ENCODE measurements at places on chromosomes 3 and 15.

- no peak overlapping the region for H3K4me3 ChIP-seq
- no peaks in the 10 kb centered on the region for H3K27me3 ChIP-seq
- no peak for DNase-seq
- H3K27ac ChIP-seq = no peak overlapping the region
- H3K4me1 ChIP-seq = no peaks in the 10 kb centered on the region
Measured at GRCh38 chr3:84965141-84965540, 6.4 kb downstream of the CADM2 start.

DNA sequence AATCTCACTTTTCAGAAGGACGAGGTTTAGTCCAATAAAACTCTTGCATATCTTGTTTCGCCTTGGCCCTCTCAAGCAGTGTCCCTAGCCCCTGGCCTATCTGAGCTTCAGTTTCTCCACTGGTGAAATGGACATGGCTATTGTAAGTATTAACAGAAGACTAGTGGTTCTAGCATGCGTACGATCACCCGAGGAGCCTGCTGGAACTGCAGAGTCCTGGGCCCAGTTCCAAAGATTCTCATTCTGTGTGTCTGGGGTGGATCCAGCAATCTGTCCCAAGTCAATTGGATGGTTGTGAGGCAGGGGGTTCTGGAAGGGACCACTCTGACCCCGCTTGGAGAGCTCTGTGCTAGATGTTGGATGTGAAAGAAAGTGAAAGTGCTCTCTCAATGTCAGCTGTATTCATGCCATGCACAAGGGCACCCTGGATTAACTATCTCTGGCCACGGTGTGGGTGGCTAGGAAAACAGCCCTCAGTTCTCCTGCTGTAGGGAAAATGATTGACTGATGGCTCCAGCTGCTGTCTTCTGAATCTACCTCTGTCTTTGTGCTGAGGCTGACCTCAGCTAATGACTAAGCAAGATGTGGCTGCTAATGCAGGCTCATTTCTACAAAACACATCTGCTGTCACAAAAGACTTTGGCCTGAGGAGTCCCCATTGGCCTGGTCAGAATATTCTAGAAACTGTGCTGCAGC lies 1.9 kb upstream of the PLA1A start:
- H3K36me3 ChIP-seq = no peaks in the 10 kb centered on the region
- DNase-seq = no peak
- no peak overlapping the region for H3K27ac ChIP-seq
- peaks cover 7% of the 10 kb centered on the region for H3K4me1 ChIP-seq
- H3K4me3 ChIP-seq = no peak overlapping the region

GRCh38 chr3:158738653-158739052 lies 6.4 kb upstream of the RARRES1 start:
- no peaks in the 10 kb centered on the region for H3K36me3 ChIP-seq
- no peak overlapping the region for H3K4me3 ChIP-seq
- DNase-seq = no peak
- H3K4me1 ChIP-seq = no peaks in the 10 kb centered on the region

DNA sequence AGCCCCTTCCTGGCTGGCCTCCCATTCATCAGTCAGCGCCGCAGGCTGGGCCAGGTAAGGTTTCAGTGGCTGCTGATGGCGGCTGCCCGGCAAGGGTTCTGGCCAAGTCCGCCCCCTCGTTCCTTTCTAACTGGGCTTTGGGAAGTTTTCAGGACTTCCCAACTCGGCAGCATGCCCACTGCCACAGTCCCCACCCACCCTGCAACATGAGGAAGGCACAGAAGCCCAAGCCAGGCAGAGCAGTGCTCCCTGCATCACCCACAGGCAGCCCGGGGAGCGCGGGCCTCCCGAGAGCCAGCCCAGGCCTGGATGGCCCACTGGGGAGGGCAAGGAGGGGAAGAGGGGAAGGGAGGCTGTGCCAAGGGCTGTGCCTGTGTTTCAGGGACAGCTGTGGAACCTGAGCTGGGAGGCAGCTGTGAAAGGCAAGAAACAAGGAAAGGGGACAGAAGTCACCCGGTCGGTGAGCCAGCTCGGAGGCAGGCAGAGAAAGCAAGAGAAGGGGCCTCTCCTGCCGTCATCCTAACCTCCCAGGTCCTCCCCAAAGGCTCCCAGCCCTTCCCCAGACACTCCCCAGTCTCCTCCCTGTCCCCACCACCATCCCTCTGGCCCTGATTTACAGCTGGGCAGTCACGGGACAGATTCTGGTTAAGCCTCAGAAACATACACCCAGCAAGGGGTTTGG lies 73.9 kb downstream of the CPN2 start:
- H3K4me1 ChIP-seq = no peaks in the 10 kb centered on the region
- peak; percentile 18 for DNase-seq
- no peak overlapping the region for H3K4me3 ChIP-seq

DNA sequence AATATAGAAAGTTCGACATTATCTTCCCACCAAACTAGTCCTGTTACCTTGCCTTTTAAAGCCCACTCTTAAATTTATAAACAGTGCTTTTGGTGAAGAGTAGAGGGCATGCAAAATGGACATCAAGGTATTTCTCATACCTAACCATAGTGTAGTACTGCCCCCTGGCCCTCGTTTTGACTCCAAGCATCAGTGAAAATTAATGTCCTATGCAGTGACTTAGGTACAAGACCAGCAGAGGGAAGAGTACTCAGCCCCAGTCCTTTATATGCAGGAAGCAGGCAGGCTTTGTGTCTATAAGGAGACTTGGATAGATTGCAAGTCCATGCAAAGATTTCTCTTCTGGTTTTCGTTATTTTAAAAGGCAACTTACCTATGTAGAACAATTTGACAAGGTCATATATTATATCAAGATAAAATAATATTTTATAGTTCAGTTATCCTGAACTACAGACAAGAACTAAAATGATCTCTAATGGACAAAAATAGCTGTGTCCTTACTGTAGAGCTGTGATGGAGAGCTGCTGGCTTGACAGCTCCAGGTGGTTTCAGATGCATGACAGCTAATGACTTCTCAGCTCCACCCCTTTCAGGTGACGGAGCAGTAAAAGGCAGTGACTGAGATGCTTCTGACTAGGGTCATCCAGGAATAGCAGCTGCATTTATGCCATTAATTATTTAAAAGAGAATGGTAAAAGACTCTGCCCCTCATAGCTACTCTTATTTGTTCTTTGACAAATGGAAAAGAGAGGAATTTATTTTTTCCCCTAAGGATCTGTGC lies 646.1 kb downstream of the SQOR start:
- no peak overlapping the region for H3K4me3 ChIP-seq
- peak; percentile 38 for DNase-seq
- no peaks in the 10 kb centered on the region for H3K4me1 ChIP-seq
- H3K27me3 ChIP-seq = no peaks in the 10 kb centered on the region

GRCh38 chr15:71410347-71410746 lies 295.1 kb downstream of the THSD4 start:
- DNase-seq = no peak
- H3K4me1 ChIP-seq = no peaks in the 10 kb centered on the region
- no peaks in the 10 kb centered on the region for H3K27me3 ChIP-seq
- no peak overlapping the region for H3K27ac ChIP-seq

- H3K36me3 ChIP-seq = no peaks in the 10 kb centered on the region
- H3K4me1 ChIP-seq = no peaks in the 10 kb centered on the region
- no peaks in the 10 kb centered on the region for H3K27me3 ChIP-seq
- H3K27ac ChIP-seq = no peak overlapping the region
- H3K4me3 ChIP-seq = no peak overlapping the region
Measured at GRCh38 chr15:92599394-92599970, 56.1 kb downstream of the FAM174B start.

DNA sequence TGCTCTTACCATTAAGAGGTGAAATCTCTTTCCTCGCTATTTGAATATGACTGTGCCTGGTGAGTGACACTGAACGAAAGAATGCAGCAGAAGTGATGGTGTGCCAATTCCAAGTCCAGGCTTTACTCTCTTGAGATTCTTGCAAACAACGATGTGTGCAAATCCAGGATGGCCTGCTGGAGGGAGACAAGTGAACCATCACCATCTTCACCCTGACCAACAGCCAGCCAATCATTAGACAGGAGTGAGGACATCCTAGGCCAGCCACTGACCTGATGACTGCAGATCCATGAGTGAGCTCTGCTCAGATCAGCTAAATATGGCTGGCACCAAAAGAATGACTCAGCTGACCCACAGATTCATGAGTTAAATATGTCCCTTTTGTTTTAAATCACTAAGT lies 878.0 kb downstream of the PDCD6IP start:
- no peaks in the 10 kb centered on the region for H3K36me3 ChIP-seq
- no peak for DNase-seq
- no peak overlapping the region for H3K27ac ChIP-seq
- H3K4me1 ChIP-seq = peaks cover 18% of the 10 kb centered on the region

DNA sequence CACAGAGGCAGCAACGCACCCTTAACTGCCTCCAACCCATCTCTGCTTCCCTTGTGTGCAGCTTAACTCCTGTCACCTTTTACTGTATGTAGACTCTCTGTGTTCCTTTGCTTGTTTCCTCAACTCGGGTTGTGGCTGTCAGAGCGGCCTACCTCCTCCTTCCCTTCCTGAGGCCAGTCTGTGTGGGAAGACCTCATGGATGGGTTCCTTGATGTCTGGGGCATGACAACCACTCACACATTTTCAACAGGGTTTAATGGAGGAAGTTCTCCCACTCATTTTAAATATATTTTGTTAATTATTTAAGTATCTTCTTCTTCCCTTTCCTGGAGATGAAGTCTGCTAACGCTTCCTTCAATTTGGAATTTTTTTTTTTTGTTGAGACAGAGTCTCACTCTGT lies 1.8 kb upstream of the CSPG5 start:
- peaks cover 2% of the 10 kb centered on the region for H3K27me3 ChIP-seq
- H3K4me1 ChIP-seq = no peaks in the 10 kb centered on the region
- H3K36me3 ChIP-seq = no peaks in the 10 kb centered on the region
- DNase-seq = no peak
- no peak overlapping the region for H3K27ac ChIP-seq

GRCh38 chr3:37969596-37970100 lies 20.9 kb upstream of the VILL start:
- no peak for DNase-seq
- H3K4me1 ChIP-seq = peaks cover 43% of the 10 kb centered on the region
- no peaks in the 10 kb centered on the region for H3K27me3 ChIP-seq
- H3K4me3 ChIP-seq = no peak overlapping the region

DNA sequence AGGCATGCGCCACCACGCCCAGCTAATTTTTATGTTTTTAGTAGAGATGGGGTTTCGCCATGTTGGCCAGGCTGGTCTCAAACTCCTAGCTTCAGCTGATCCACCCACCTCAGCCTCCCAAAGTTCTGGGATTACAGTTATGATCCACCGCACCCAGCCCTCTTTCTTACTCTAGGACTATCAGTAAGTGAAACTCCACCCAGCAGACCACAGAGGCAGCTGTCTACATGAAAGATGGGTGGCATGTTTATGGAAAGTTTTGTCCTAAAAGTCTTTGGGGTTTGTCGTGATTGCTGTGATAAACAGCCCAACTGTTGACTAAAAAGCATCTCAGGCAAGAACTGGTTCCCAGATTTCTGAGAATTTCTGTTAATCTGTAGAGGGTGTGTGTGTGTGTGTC lies 10.9 kb downstream of the ARL6IP5 start:
- no peaks in the 10 kb centered on the region for H3K36me3 ChIP-seq
- H3K27ac ChIP-seq = no peak overlapping the region
- H3K27me3 ChIP-seq = no peaks in the 10 kb centered on the region
- DNase-seq = no peak

DNA sequence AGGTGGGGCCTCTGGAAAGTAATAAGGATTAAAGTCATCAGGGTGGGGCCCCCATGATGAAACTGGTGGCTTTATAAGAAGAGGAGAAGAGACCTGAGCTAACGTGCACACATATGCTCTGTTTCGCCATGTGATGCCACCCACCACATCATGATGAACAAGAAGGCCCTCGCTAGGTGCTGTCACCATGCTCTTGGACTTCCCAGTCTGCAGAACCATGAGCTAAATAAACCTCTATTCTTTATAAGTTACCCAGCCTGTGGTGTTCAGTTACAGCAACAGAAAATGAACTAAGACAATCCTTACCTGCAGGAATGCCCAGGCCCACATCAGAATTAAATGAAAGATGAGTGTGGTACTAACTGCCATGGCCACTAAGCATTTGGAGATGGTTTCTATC lies 79.8 kb downstream of the ADCY5 start:
- no peak for DNase-seq
- no peak overlapping the region for H3K27ac ChIP-seq
- H3K36me3 ChIP-seq = no peaks in the 10 kb centered on the region
- no peaks in the 10 kb centered on the region for H3K4me1 ChIP-seq
- H3K27me3 ChIP-seq = no peaks in the 10 kb centered on the region
- H3K4me3 ChIP-seq = no peak overlapping the region

DNA sequence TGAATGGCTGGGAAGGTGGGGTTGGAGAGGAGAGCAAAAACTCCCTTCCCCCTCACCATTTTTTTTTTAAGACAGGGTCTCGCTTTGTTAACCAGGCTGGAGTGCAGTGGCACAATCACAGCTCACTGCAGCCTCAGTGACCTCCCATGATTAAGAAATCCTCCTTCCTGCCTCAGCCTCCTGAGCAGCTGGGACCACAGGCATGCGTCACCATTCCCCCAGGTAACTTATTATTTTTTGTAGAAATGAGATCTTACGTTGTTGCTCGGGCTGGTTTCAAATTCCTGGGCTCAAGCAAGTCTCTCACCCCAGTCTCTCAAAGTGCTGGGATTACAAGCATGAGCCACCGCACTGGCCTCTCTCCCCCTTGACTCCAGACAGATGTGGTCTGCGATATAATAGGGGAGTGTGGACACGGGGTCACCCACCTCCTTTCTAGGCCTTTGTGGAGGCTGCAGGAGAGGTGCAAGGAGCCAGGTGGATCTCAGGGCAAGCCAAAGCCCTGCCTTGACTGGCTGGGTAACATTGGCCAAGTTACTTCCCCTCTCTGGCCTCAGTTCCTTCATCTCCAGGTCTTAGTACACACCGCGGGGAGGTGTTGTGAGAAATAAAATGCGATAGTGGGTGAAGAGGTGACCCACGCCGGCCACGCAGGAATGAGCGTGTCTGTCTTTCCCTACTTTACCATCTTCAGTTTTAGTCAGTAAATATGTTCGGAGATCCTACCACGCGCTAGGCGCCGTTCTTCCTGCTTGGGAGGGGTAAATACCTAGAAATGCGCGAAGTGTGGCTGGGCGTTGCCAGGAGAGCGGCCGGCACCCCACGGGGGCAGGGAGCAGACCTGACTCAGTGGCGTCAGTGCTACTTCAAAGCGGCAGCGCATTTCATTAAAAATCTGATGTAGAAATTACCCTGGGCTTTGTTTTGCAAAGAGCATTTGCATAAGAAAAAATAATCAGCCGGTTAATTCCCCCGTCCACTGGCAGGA lies 20.2 kb upstream of the CORO2B start:
- H3K27ac ChIP-seq = no peak overlapping the region
- H3K36me3 ChIP-seq = no peaks in the 10 kb centered on the region

DNA sequence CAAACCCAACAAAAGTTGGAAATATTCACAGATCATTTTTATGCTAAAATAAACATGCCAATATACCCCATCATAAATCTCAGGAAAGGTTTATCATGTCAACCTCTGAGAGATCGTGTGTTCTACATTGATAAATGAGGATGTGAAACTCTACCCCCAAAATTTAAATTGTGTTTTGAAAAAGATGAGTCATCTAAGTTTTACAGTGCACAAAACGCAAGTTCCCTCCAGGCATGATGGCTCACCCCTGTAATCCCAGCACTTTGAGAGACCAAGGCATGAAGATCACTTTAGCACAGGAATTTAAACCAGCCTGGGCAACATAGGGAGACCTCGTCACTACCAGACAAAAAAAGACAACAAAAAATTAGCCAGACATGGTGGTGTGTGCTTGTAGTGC lies 1487.0 kb upstream of the GBE1 start:
- no peak overlapping the region for H3K27ac ChIP-seq
- DNase-seq = no peak
- H3K36me3 ChIP-seq = no peaks in the 10 kb centered on the region
- H3K27me3 ChIP-seq = no peaks in the 10 kb centered on the region
- no peaks in the 10 kb centered on the region for H3K4me1 ChIP-seq
